Pancreas (tissue), 10 donors: ENCODE measurements at places on chromosomes 3 and 15.

DNA sequence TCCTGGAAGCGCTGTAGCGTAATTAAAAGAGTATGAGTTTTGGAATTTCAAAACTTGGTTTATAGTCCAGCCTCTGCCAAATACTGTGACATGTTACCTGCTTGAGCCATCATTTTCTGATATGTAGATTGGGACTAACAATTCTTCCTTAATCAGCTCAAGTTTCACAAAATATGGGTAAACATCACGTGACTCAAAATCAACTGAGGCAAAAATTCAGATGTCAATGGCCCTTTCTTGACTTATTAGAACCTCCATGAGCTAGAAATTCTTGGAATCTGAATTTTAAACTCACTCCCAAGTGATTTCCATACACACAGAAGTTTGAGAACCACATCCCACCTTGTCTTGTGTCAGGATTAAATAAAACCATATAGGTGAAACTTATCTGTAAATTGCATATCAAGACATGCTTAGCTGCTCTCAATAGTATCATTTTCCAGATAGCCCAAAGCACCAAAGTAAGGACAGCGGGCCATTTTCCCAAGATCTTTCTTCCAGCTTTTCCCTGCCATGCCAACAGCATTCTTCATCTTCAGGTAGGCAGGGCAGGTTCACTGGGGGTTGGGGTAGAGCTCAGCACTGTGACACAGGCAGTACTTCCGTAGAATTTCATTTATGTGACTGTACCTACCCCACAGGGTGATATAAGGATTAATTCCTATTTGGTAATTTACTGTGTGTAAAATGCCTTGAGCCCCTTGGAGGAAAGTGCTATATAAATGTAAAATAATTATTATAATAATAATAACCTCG is 379.0 kb downstream of the TIGIT start:
- no peak for DNase-seq

DNA sequence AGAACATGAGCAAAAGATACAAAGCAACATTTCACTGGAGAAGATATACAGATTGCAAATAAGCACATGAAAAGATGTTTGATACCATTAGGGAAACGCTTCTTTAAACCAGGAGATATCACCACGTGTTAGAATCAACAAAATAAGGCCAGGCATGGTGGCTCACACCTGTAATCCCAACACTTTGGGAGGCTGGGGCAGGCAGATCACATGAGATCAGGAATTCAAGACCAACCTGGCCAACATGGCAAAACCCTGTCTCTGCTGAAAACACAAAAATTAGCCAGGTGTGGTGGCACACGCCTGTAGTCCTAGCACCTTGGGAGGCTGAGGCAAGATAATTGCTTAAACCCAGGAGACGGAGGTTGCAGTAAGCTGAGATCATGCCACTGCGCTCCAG is 20.5 kb upstream of the MUC20 start:
- DNase-seq = no peak

DNA sequence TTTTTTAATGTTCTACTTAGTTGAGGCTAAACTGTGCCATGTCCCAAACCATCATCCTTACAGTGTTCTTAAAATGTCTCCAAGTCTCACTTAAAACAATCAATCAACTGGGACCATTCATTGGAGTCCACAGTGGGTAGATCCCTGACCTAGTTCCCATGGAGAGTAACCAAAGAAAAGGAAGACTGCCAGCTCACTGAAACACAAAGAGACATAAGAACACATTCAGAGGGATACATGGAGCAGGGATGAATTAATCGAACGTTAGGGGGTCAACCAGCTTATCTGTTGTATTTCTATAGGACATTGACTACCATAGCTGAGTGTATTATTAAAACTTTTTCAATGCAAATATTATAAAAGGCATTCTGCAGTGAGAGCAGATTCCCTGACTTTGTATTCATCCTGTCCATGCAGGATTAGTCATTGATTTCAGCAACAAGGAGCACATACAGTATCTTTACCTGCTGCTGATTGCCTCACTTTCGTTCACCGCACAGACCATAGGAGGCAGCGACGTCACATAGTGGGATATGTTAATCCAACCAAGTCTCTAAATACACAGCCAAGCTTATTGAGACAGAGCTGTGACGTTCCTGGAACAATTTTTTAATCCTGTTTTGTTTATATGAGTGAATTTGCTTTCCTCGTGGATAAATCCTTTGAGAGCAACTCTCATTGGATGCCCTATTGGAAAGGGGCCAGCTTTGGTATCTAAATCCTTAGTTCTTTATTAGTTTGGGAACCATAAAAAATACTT is 364.9 kb upstream of the RBMS3 start:
- DNase-seq = no peak

GRCh38 chr3:197478746-197479668 is 76.8 kb downstream of the BDH1 start:
- DNase-seq = no peak

DNA sequence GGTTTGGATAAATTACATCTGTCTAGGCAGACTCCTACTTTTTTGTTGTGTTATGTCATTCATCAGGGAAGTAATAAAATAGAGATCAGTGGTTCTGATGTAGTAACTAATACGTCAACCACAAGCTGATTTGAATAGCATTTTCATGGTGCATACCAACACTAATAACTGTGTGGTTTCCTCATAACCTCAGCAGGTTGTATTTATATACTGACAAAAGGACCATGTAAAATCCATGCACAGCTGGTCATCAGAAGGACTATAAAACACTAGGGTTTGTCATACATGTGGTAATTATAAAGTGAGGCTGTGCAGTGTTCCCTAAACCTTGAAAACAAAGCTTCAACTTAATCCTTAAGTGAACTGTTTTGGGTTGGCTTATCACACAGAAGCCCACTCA is 216.8 kb upstream of the RBMS3 start:
- DNase-seq = no peak

GRCh38 chr15:58453931-58454793 is 22.4 kb downstream of the LIPC start:
- DNase-seq = peak; percentile 32

GRCh38 chr3:52798978-52799476 is 4.4 kb downstream of the ITIH3 start:
- no peak for DNase-seq

- no peak for DNase-seq
These were observed 34.9 kb downstream of the PPCDC start for GRCh38 chr15:75058127-75058905.

DNA sequence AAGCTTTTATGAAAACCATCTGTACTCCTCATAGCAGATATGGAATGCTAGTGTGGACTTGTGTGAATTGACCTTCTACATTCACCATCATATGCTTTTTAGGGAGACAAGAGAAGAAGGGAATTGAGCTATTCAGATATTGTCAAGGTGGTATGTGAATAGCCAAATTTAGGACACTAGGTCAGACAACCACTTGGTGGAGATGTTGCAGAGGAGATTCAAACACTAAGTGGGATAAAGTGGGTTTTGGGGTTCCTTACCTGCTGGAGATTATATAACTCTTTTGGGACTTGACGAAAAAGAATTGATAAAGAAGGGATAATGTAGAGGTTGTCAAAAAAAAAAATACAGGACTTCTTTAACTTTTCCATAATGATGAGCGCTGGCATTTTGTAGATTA is 231.8 kb upstream of the THRB start:
- no peak for DNase-seq

DNA sequence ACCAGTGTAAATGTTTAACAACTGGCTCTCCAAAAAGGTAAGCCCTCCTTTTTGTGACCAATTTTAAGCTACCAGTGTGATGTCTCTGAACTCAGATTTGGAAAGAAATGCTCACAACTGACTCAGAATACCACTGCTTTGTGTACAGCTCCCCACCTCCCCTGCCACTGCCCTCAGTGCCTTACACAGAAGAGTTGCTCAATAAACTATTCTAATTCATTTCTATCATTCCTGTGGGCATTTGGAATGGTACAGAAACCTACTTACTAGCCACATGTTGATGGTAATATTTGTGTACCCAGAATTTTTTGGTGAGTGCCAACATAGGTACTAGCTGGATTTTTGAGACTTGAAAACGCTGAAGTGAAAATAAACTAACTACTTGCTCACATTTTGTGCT is 16.0 kb downstream of the LRRN1 start:
- no peak for DNase-seq

DNA sequence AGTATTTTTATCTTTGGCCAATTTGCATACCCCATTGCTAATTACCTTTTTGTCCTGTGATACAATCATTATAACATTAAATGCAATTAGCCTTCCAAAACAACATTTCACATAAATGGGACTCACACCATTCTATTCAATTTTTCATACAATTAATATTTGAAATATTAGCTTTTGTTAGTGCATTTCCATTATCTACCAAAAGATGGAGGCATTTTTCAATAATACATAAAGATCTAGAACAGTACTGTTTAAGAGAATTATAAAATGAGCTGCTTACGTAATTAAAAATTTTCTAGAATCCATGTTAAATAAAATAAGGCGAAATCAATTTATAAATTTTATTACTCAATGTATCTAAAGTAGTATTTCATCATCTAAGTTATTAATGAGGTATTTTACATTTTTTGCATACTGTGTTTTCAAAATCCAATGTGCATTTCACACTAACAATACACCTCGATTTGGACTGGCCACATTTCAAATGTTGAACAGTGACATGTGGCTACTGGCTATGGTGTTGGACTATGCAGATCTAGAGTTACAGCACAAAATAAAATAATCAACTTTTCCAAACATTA is 74.3 kb downstream of the TJP1 start:
- DNase-seq = no peak

DNA sequence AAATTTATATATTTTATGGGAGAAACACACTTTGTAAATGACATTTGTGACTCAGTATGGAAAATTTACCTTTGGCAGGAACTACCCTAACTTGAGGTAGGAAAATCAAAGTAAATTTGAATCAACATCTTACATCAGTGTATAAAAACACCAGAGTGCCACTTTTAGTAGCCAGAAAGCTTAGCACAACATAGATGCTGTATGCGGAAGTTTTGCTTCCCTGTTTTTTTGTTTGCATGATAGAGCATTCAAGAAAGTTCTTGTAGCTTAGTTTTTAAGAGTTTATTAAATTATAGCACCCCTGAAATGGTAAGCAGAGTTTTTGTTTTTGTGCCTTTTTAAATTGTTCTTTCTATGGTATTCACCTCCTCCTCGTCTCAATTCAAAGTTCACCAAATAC is 120.8 kb upstream of the RAP2B start:
- DNase-seq = no peak

DNA sequence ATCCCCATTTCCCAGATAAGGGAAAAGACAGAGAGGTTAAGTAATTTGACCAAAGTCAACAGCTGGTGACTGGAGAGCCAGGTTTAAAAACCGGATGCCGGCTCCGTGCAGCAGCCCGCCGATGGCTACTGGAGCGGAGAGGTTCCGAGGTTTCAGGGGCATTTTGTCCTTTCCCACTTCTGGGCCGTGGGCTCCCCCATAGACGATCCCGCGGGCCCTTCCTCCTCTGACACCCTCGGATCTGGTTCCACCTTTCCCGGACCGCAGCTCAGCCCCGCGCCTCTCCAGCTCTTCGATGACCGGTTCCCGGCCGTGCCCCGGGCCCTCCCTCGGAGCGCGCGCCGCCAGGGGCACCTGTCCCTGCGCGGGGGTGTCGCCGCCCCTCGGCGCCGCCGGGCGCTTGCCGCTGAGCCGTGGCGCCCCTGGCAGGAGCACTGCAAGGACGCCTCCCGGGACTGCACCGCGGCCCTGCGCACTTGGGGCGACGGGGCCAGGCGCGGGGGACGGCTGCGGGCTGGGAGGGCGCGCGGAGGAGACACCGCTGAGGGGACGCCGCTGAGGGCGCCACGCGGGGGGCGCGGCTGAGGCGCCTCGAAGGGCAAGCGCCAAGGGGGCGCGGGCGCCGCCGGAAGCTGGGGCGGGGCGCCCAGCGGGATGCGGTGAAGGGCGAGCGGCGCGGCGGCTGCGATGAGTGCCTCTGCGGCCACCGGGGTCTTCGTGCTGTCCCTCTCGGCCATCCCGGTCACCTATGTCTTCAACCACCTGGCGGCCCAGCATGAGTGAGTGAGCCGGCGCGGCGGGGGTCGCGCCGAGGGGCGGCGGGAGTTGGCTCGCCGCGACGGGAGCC is at the start of gene TM6SF1:
TSS of gene TM6SF1 (plus strand) at position 652 of the 847 bp plus-strand sequence. CDS start at position 688, 36 bp downstream.
- no peak for DNase-seq

GRCh38 chr15:64895285-64896065 is 16.2 kb upstream of the ANKDD1A start:
- DNase-seq = no peak

DNA sequence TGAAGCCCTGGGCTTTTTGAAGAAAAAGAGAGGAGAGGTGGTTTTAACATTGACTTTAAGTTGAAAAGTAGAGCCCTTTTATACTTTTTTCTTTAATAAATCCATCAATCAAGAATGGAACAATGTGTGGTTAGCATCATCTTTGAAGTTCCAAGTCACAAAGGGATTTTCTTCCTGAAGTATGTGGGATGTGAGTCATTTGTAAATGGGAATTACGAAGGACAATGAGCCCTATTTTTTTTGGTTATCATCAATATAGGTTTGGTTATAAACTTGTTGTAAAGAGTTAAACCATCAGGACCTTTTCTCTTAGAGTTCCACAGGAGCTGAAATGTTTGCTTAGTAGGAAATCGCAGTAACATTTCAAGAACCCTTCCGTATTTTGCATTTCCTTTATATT is 38.3 kb downstream of the PIK3CA start:
- no peak for DNase-seq

DNA sequence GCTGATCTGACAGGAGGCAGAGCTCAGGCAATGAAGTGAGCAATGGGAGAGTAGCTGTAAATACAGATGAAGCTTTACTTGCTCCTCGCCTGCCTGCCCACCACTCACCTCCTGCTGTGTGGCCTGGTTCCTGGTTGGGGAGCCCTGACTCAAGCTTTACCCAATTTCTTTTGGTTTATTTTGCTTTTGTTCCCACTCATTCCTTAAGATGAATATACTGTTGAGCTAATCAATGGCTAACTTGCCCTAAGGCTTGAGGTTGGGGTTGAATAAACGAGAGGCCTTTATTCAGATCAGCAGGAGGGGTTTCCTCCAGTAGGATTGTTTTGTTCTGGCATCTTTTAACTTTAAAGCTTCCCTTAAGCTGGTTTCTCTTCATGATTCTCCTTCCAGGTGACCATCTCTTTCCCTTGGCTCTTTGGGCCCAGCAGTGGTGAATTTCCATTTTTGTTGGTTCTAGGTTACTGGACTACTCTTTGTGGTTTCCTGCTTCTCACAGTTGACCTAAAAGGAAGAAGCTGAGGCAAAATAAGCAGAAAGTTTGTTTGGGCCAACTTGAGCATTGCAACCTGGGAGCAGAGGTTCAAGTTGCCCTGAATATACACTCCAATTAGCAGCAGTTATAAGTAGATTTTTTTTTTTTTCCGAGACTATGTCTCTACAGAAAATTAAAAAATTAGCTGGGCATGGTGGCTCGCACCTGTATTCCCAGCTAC is 44.4 kb downstream of the STARD9 start:
- no peak for DNase-seq

- DNase-seq = peak; percentile 71
These were observed 42.8 kb upstream of the ADAMTSL3 start for GRCh38 chr15:83610901-83611685.
